Bronchial epithelial cell (primary cell): ENCODE measurements at places on chromosomes 2 and 18.
A peak's percentile ranks its signal among the peaks of the same experiment; 100 is the strongest.

DNA sequence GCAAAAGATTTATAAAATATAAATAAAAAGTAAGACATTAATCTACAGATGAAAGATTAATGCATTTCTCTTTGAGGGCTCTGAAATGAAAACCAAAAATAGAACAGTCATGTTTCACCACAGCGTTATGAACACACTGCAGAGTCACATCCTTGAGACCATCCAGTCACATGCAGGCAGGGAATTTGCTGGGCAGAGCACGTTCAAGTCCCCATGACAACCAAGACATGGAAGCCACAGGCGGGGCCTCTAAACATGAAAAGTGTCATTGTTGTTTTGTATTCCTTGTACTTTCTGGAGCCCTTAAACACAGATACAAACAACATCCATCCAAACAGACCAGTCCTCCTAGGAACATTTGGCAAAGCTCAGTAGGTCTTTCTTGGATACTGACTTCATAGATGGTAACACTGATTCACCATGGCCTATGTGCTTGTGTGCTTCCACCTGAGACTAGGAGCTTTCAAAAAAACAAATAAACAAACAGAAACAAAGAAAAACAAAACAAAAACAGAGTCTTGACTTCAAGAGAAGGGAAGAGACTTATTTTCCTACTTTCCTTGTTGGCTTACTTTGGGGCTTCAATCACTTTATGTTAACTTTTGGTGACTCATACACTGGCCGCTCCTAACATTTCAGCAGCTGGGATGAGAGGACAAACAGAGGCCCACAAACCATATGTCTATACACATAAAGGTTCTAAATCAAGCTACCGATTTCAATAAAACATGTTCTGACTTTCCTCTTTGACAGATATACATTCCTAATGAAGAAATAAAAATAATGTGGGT, 99.5 kb upstream of the CCDC85A start:
- DNase-seq, result no peak

GRCh38 chr2:1686784-1687105, 57.6 kb downstream of the PXDN start:
- DNase-seq, result no peak

DNA sequence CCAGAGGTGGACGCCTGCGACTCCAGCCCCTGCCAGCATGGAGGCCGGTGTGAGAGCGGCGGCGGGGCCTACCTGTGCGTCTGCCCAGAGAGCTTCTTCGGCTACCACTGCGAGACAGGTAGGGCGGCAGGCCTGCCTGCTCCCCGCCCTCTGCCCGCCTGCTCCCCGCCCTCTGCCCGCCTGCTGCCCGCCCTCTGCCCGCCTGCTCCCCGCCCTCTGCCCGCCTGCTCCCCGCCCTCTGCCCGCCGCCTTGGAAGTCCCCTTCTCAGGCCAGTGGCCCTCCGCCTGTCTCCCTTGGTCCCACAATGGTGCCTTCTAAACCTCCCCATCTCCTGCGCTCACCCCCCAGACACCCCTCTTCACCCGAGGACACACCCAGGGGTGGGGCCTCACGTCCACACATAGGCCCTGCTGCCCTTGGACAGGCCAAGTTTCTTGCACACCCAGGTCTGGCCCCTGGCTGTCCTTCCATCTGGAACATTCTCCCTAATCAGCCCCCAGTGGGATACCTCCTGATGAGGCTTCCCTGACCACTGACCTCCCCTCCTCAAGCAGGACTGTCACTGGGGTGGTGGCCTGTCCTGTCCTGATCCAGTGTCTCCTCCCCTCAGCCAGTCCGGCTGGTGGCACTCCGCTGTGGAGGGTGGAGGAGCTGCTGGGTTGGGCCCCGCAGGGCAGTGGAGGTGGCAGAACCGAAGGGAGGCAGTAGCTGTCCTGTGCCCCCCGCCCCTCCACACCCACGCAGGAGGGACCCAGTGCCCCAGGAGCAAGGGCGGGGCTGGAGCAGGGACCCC, 37.9 kb downstream of the MTERF4 start:
- peak; percentile 9 for DNase-seq

DNA sequence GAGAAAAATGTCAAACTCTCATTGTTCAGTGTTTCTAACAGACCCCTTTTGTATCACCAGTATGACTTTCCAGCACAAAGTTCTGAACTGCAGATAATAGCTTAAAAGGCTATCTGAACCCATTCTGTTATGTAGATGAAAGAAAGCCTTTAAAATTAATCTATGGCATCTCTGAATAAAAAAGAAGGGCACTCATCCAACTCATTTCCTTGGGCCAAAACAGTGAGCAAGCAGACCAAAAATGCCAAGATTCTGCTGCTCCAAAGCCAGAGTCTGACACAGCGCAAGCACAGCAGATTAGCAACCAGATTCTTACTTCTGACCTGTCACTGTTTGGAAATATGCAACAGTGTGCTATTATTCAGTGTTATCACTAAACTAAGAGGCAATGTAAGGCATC, 22.6 kb upstream of the ITGA6 start:
- DNase-seq, result peak; percentile 83

GRCh38 chr18:76246590-76246989, 248.5 kb downstream of the ZNF516 start:
- DNase-seq, result no peak

GRCh38 chr18:36663312-36663711, 165.5 kb downstream of the TPGS2 start:
- DNase-seq, result peak; percentile 34

DNA sequence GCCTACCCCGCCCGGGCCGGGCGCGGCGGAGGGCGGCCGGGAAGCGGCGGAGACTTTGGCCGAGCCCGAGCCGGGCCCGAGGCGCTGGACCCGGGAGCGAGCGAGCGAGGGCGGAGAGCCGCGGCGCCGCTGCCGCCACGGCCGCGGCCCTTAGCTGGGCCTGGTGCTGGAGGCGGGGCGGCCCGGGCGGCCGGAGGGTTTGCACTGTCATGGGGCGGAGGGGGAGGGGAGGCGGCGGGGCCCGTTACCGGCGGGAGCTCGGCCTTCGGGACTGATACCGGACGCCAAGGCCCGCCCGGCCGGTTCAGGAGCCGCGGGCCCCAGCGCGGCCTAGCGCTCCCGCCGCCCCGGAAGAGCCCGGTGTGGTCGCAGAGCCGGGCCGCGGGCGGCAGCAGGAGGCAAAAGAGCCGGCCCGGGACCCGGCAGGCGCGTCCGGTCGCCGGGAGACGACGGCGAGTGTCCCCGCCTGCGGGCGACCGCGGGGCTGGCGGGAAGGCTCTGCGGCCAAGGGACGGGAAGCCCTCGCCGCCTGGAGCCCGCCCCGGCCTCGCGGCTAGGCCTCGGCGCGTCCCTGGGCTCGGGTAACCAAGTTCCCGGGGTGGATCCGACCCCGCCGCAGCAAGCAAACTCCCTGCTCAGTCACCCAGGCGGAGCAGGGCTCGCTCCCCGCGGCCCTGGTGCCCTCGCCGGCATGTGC, 697 bp downstream of the KCMF1 start:
- peak; percentile 10 for DNase-seq

- DNase-seq, result no peak
Measured at GRCh38 chr2:152563764-152564163, 153.5 kb downstream of the PRPF40A start.

DNA sequence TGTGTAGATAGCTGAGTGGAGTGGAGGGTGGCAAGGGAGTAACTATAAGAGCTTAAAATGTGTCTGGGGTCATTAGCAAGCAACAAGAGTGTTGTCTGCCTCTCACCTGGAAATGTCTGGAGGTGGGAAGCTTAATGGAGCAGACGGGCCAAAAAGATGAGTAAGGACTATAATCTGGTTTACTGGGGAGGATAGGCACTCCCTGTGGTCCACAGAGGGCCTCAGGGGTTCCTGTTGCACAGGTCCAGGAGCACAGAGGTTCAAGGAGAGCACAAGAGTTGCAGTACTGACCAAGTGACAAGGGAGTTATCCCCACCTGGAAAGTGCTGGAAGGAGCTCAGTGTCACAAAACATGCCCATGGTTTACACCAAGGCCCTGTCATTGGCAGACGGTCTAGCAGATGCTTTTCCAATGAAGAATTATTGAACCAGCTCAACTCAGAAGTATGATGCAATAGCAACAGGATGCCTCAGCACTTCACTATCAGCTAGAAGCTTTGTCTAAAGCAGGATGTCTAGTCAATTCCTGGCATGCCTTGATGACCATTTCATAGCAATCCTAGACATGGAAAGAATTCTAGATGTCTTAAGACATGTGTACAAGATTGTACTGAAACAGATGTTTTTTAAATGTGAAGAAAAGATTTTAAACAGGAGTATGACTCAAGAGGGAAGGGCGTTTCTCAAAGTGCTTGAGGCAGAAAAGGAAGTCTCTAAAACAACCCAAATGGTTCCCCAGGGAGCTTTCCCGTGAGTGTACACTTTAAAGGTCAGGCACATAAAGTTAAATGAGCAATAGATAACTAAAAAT, 62.9 kb upstream of the SERPINE2 start:
- peak; percentile 98 for DNase-seq

- peak; percentile 73 for DNase-seq
Measured at GRCh38 chr2:207487650-207488311, 42.0 kb upstream of the CREB1 start.

- no peak for DNase-seq
Measured at GRCh38 chr2:44599130-44599529, 237.4 kb downstream of the CAMKMT start.

- DNase-seq, result peak; percentile 23
Measured at GRCh38 chr2:142741764-142742269, 135.6 kb upstream of the KYNU start.

DNA sequence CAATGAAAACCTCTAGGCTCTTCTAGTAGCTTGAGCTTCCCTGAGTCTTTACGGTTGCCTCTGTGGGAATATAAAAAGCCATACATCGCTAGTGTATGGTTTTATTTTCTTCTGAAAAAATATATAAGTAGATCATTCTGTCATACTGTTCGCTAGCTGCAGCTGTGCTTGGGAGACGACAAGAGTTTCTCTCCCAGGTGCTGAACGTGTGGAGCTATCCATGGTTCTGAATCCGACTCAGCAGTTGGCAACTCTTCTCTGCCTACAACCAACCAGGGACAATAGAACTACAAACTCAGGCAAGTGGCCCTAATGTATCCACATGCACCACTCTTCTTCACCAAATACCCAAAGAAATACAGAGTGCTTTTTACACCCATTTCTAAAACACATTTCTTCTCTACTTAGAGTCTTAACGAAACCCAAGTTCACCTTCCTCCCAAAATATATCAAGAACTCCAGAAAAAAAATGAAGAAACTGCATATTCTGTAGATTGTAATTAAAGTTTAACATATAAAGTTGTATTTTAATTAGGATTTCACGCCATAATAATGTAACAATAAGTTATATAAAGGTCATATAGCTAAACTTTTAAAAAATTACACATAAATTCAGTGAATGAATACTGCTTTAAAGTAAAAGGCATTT, 2.2 kb upstream of the KCNH7 start:
- peak; percentile 72 for DNase-seq

DNA sequence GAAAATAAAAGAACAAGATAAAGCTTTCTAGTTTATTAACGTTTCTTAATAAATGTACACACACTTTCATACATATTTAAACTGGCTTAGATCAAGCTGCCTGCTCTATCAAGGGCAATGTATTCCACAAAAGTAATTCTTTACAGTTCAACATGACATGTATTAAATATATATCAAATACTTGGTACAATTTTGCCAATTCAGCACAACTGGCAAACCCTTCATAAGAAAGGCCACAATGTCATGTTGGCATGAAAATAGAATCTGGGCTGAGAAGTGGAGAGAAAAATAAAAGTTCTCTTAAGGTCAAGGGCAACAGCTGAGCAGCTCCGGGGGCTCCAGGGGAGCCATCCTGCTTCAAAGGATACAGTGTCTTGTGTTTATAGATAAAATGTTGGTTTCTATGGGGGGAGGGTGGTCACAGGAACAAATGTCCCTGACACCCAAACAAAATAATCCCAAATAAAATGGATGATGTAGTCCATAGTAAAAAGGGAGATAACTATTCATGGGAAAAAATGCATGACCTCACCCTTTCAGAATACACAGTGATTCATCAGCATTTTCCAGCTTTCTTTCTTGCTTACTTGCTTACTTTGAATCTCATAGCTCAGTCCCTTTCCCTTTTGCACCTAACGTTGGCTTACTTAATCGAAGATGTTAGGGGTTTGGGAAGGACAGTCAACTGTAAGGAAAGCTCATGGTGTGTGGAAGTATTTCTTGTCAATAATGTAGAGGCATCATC, 494.9 kb downstream of the NYAP2 start:
- peak; percentile 83 for DNase-seq

DNA sequence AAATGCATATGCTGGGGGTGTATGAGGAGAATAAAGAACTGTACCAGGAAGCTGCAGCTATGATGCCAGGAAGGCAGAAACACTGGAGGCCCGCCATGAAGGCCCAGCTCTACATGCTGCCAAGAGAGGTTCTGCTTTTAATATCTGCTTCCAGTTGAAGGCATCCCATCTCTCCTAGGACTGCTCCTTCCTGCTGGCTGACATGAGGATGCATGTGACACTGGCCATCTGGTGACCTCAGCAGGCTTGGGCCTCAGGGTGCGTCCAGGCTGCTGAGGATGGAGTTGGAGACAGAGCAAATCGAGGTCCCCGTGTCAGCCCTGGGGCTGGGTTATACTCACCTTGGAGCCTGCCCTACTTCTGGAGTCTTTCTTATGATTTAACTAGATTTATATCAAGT, 49.0 kb downstream of the PSMG2 start:
- no peak for DNase-seq

DNA sequence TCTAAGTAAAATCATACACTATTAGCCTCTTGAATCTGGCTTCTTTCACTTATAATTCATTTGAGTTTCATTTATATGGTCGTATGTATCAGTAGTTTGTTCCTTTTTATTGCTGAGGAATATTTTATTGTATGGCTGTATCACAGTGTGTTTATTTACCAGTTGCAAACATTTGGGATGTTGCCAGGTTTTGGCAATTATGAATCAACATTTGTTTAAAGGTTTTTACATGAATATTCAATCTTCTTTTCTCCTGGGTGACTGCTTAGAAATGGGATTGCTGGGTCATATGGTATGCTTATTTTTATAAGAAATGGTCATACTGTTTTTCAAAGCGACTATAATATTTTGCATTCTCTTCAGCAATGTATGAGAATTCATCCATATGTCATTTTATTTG, 107.9 kb downstream of the PMAIP1 start:
- no peak for DNase-seq

DNA sequence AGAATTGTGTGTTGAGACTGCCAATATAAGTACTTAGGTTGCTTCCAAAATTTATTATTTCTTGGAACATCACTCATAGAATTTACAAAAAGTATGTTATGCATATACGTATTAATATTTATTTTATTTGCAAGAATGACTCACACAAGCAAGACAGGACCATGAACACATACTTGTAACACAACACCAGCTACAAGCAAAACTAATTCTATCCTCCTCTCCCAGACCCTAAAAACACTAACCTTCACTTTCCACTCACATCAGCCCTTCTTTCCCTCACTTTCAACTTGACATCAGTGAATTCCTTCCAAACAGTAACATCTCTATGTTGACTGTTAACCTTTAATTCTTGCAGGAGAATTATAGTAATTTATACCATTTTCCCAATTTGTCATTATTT, 24.3 kb downstream of the OSBPL1A start:
- DNase-seq, result peak; percentile 60
